ENCODE measurements at places on chromosomes 1 and 21.

DNA sequence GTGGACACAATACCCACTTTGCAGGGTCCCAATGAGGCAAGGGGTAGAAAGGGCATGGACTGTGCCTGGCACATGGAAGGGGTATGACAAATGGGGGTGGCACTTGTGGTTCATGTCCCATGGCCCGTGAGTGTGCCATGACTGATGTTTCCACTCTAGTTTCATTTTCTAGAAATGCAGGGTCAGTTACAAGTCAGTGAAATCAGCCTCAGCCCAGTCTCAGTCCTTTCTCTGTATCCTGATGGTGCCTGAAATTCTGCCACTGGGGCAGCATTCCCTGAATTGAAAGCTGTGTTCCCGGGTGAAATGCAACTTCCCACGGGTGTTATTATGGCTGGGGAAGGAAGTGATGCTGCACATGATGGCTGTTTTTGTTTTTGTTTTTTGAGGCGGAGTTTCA lies 110.8 kb upstream of the ZBTB40 start:
- no peak for DNase-seq

DNA sequence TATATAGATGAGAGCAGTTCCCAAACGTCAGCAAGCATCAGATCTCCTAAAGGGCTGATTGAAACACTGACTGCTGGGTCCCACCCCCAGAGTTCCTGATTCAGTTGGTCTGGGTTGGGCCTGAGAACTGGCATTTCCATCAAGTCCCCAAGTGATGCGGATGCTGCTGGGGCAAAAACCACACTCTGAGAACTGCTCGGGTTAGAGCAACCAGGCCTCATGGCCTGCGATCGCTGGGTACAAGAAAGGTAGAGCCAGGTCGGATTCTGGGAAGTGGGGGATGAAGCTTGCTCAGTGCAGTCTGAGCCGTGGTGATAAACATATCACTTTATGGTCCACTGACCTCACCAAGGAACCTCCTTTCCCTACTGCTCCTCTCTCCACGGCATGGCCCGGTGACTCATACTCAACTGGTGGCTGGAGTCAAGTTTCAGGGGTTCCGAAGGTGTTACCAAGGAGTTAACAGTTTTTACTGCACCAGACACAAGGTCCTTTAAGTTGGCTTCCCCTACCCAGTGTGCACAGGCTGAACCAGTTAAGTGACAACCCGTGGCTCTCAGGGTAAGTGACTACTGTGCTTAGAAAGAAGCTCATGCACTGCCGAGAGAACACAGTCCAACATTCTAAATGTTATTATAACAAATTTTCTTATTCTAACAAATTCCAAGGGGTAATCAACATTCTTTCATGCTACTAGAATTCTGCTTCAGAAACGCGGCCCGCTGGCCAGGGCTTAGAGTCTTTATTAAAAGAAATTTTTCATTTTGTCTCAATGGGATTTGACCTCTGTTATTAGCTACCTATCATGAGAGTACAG lies 153.5 kb downstream of the TGFBR3 start:
- peak; percentile 3 for DNase-seq

DNA sequence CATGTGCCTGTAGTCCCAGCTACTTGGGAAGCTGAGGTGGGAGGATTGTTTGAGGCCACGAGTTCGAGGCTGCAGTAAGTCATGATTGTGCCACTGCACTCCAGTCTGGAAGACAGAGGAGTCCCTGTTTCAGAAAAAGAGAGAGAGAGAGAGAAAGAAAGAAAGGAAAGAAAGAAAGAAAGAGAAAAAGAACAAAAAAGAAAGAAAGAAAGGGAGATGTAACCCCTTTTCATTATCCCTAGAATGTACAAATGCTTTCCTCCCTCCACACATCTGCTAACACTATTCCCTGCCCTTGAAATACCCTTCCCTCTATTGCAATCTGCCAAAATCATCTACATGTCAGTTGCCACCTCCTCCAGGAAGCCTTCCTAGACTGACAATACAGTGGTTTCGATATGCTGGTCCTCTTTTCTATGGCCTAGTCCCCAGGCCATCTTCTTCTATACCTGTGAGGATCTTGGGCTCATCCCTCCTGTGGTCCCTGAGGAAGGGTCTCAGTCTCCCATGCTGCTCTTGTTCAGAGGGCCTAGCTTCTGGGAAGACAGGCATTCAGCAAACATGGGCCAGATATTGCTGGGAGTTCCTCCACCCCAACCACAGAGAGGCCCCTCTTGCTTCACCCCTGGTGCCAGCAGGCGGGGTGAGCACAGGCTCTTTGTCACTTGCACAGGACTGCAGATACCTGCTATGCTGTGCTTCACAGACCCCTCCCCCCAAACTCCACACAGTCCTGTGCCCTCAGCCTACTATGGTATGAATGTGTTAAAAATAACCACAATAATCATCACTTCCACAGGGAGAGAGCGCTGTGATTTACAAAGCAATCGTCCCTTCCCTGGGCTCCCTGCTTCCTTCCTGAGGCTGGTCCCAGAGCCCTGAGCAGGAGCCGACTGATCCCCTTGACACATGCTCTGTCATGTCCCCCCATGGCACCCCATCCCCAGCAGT lies 14.1 kb downstream of the ADGRB2 start:
- DNase-seq: no peak

- no peak for DNase-seq
These were observed 59.1 kb upstream of the ZNF648 start for GRCh38 chr1:182120411-182121258.

GRCh38 chr1:148362626-148363438 lies 120.3 kb downstream of the PPIAL4G start:
- DNase-seq: peak; percentile 5

DNA sequence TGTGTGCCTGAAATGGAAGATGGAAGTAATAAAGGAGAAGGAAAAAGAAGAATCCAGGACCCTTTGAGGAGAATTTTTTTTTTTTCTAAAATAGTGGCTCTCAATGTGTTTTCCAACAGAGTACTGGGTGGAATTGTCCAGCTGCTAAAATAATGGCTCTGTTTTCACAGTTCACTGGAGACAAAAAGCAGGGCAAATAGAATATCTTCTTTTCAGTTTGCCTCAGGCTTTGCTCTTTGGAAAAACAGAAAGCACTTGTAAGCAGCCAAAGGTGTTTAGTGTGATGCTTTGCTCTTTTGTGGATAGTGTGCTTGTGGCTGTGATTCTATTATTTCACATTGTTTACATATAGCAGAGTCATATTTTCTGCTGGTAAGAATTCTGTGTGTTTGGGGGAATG lies 77.4 kb upstream of the MROH9 start:
- DNase-seq: no peak

DNA sequence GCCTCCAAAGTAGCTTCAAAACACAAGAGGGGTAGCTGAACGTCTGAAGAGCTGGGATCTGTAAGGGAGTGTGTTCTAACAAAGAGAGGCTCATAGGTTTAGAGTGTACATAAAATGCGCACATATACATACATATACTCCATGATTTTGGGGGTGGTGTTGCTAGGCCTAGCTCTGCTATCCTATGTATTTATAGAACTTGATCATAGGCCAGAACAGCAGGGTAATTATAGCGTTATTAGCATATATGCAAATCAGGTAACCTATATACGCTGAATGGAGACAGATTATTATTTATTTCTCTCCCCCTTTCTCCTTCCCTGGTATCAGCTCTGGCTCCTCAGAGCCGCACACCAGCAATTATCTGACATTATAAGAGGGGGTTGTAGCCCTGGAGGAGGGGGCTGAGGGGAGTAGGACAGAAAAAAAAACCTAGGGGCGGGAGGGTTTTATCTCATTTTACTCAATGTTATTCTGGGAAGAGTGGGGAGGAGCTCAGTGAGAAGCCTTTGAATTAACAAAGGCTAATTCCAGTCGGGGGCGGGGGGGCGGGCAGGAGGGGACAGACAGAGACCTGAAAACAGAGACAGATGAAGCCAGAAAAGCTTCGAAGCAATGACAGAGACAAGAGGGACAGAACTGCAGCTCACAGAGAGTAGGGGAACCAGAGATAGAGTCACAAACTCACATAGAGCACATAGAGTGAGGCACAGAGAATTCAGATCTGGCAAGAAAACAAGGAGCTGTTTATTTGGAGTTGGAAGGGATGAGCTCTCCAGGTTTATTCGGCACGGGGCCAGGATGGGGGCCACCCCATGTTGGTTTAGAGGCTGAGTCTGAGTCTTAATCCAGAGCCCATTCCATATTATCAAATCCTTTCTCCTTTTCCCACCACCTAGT lies 63.0 kb downstream of the RHBG start:
- DNase-seq: no peak

DNA sequence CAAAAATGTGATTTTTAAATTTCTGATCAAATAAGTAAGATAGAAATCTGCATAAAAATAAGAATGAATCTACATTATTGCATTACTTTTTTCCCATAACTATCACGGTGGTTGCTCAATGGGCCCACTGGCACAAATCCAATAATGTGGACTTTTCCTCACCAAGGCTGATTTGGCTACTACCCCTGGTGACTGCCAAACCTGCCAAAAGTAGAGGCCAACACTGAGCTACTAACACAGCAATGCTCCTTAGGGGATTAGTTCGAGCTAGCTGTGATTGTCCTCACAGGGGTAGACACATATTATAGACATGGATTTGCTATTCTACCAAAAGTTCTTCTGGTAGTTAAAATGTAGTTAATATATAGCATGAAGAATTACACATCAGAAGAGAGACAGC lies 107.7 kb upstream of the ZNHIT6 start:
- no peak for DNase-seq

DNA sequence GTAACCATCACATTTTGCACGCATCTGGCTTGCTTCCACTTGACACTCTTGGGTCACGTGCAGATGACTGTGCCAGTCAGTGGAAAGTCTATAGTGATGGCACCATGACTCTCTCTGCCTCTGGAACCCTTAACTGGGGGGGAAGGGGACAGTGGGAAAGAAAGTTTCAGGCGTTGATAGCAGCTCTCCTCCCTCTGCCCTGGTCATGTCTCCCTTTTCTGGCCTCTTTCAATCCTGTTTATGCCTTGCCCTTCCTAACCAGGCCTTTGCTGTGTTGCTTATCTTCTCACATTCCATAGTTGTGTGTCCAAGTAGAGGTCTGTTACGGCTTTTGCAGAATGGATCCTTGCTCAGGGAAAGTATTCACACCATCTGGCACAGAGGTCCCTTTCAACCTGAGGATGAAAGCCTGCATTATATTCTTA lies 93.5 kb downstream of the NRDC start:
- no peak for DNase-seq

- DNase-seq: no peak
These were observed 138.4 kb downstream of the ADSS2 start for GRCh38 chr1:244313346-244313745.

DNA sequence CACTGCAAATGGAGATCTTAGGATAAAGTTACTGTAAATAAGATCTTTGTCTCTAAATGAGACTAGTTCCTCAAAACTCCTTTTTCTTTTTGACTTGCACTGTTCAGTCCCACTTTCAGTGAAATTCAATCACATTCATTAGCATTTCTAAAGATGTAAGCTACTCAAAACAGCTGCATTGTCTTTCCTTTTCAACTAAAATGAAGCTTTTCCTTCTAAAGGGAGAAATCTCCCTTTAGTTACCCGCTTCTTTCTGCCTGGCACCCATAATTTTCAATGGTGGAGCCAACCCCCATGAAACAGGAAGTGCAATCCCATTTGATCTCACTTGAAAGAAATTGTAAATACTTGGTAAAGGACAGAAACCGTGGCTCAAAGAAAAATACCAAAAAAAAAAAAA lies 387.4 kb upstream of the PKN2 start:
- DNase-seq: no peak

- no peak for DNase-seq
These were observed 429.9 kb upstream of the ZRANB2 start for GRCh38 chr1:71510725-71511124.

DNA sequence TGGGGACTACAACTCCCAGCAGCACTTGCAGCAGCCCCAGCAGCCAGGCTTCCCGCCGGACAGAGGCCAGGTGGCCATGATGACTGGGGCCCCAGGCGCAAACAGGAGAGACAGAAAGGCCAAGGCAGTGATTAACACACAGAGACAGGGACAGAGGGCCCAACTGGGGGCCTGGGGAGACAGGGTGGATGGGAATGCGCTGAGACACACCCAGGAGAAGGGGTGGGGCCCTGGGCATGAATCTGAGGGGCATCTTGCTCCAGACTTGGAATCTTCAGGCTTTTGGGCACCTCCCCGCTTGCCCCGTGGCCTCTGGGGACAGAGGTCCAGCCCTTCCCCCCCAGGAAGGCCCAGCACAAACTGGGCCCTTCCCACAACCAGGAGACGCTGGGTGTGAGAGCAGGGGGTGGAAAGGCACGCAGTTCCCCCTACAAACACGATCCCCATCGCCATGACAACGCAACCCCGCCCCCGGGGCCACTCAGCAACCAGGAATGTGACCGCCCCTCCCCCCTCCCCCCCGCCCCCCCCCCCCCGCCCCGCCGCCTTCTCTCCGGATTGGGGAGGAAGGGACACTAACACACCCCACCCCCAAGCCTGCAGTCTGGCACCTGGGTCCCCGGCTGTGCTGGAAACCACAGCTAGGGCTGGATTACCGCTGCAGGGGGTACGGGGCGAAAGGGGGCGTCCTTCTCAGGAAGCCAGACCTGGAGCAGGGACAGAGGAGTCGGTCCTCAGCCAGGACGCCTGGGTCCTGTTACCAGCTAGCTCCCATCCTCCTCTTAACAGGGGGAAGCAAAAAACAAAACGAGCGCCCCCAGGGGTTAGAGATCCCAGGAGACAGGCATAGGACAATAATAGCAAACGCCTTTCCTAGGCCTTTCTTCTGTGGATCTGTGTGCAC lies 4.5 kb downstream of the HDGF start:
- no peak for DNase-seq

DNA sequence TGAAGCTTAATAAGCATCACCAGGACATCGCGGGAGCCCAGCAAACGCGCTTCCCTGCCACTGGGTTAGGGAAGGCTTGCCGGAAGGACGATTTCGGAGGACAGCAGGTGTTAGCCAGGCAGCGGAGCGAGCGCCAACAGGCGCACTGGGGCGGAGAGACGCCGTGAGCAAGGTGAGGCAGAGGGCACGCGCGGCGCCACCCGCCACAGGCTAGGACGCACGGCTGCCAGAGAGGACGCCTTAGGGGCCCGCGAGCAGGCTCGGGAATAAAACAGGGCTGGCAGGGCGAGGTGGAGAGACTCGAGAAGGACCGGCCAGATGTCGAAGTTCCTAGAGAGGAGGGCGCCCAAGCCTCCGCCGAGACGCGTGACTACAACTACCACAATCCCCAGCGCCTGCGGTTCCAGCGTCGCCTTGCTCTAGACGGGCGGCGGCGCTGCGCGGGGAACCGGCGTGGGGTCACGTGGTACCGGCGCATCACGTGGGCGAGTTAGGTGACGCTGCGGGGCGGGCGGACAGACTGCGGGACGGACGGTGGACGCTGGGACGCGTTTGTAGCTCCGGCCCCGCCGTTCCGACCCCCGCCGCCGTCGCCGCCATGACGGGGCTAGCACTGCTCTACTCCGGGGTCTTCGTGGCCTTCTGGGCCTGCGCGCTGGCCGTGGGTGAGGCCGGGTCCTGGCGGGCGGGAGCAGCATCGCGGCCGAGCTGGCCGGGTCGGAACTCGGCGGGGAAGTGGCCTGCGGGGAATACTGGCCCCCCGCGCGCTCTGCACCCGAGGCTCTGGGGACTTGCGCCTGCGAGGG lies at the start of gene ATP6V0B:
ATP6V0B (plus strand) TSS at position 518 of the 806 bp plus-strand sequence; CDS start at position 599, 81 bp downstream.
- peak; percentile 91 for DNase-seq
